ENCODE measurements at places on chromosomes 12 and 14. TPM values are rescaled to one million over a fixed set of nuclear protein-coding genes. Genes with fewer than 3 reads are reported as not detected.

- DNase-seq = no peak
Observed at GRCh38 chr14:60738843-60739508, 4.4 kb downstream of the MNAT1 start.

Gene MANSC4
- polyA plus RNA-seq = not detected

Gene TAS2R42
- not detected for polyA plus RNA-seq

Gene SMIM41
- polyA plus RNA-seq = 0.98 TPM

Gene TCL1B
- 11.5 TPM for polyA plus RNA-seq

All from H1 (cell line).